AML-193 (cell line): ENCODE measurements at places on chromosomes 4 and X.
A peak's percentile ranks its signal among the peaks of the same experiment; 100 is the strongest.

- no peak for DNase-seq
These were observed 49.8 kb downstream of the SMIM31 start for GRCh38 chr4:164803702-164804101.

GRCh38 chr4:42609051-42609450 lies 47.9 kb downstream of the ATP8A1 start:
- no peak for DNase-seq

GRCh38 chrX:20067709-20068561 lies 48.8 kb downstream of the MAP7D2 start:
- DNase-seq, result peak; percentile 54

- DNase-seq, result no peak
These were observed 74.4 kb downstream of the FTHL17 start for GRCh38 chrX:30997411-30997810.

DNA sequence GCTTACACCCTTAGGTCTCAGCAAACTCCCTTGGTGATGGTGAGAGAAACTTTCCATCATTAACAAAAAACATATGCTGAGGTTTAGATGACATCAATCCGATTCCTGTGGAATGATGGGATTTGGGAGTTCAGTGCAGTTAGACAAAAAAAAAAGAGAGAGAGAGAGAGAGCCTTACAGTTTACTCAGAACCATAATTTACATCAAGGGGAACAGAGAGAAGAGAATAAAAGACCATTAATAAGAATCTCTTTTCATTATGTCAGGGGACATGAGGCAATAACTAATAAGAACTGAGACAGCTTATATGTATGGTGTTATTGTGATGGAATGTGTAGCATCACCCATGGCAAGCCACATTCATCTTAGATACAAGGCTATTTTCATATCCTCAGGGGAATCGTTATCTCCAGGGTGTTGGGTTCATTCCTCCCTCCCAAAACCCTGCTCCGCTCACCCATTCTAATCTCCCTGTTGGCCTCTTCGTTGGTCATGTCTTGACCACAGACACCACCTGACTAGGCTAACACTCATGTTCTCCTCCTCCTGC lies 175.7 kb upstream of the MXRA5 start:
- no peak for DNase-seq

GRCh38 chr4:7362862-7363430 lies 71.8 kb downstream of the PSAPL1 start:
- DNase-seq, result no peak

- DNase-seq, result peak; percentile 2
These were observed 15.0 kb downstream of the RGN start for GRCh38 chrX:47093248-47093647.

- DNase-seq, result no peak
These were observed 152.2 kb downstream of the REPS2 start for GRCh38 chrX:17098516-17099247.

GRCh38 chr4:71201817-71202576 lies 136.8 kb upstream of the SLC4A4 start:
- DNase-seq, result no peak

- no peak for DNase-seq
These were observed 34.0 kb upstream of the BRS3 start for GRCh38 chrX:136453771-136454170.

DNA sequence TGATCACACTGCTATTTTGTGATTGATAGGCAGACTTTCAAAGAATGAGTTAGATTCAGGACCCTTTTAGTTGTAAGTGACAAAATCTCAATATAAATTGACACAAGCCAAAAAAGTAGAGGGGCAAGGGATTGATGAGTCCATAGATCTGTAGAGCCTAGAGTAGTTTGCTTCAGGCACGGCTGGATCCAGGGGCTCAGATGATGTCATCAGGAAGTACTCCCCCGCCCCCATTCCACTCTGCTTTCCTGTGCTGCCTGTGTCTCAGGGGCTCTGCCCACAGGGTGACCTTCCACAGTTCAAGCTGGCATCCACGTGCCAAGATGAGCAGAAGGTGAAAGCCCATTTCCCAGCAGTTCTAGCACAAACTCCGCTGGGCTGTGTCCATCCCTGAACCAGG lies 13.6 kb downstream of the WFS1 start:
- DNase-seq, result no peak

DNA sequence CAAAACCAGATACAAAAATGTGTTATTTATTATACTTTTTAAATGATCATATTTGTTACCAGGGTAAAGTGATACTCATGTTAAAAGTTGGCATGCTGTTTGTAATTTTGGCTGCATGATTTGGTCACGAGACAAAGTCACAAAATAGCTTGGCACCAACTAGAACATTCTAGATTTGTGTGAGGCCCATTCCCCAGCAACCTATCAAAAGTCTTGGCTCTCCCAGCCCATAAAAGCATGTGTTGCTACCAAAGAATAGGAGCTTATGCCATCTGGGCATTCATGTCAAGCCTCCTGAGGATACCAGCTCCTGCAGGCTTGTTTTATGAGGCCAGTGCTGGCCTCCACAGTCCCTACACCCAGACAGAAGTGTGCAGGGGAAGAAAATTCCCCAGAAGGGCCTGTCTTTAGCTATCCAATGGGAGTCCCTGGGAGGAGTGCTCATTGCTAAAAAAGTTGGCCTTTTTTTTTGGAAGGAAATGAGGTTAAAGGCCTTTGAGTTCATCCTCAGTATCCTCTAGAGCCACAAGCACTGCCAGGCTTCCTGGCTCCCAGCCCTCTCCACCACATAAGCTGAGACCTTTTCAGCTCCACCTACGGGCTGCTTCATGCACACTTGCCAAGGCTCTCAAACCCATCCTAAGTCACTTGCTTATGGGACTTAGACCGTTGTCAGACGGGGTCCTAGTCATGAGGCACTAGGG lies 211.9 kb upstream of the EOLA2 start:
- no peak for DNase-seq

GRCh38 chr4:181952478-181952877 lies 290.7 kb upstream of the TENM3 start:
- DNase-seq, result no peak
